ENCODE measurements at places on chromosomes 2 and 18.
A peak's percentile ranks its signal among the peaks of the same experiment; 100 is the strongest.

DNA sequence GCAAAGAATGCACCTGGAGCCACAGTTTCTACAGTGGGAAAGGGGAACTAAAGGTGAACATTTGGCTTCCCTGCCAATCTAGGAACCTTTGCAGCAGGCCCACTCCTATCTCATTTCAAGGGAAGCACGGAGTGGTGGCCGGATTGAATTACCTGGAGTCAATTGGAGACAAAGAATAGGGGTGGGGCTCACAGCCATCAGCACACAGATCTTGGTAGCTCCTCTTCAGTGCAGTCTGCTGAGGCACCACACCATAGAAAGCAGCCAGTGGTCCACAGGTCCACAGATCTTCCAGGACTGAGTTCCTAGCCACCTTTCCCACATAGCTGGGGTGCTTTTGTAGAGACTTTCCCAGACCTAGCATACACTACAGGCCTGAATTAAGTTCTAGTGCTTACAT is 43.5 kb upstream of the NXPH2 start:
- no peak for DNase-seq

- no peak for DNase-seq
These were observed 638 bp downstream of the ZNF521 start for GRCh38 chr18:25351280-25351775.

- peak; percentile 92 for DNase-seq
These were observed 1.3 kb upstream of the GPC1 start for GRCh38 chr2:240433973-240434727.

DNA sequence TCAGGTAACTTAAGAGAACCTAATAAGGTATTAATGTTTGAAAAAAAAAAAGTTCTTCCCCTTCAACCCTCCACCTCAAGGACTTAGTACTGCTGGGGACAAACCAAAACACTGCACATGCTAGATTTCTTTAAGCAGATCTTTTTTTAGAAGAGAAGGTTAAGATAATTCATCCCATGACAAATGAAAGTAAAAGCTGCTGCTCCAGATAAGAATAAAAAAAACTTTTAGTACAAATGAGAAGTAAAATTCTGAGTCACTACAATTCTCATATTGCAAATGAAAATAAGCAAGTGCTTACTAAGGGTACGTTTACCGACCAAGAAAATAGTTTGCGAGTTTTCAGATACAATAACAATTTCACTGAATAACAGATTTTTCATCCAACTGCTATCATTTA is 8.9 kb downstream of the STAM2 start:
- no peak for DNase-seq

DNA sequence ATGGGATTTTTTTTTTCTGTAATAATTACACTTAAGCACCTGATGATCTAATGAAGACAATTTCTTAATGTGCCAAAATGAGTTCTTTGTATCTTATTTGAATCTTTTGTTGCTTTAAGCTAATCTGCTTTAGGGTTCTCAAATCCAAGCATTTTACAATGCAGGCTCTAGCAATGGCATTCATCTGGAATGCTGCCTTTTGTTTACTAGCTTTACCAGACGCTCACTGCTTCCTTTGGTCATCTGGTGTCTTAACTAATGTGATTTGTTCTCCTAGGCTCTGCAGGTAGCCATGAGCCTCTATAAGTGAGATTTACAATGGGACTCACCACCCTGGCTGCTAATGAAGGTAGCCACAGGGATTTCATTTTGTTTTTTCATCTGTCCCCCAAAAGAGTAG is 100.3 kb downstream of the GREB1L start:
- no peak for DNase-seq

- no peak for DNase-seq
These were observed 161.5 kb downstream of the PHLPP1 start for GRCh38 chr18:62876828-62877227.

GRCh38 chr2:129118296-129118695 is 799.6 kb upstream of the HS6ST1 start:
- no peak for DNase-seq

DNA sequence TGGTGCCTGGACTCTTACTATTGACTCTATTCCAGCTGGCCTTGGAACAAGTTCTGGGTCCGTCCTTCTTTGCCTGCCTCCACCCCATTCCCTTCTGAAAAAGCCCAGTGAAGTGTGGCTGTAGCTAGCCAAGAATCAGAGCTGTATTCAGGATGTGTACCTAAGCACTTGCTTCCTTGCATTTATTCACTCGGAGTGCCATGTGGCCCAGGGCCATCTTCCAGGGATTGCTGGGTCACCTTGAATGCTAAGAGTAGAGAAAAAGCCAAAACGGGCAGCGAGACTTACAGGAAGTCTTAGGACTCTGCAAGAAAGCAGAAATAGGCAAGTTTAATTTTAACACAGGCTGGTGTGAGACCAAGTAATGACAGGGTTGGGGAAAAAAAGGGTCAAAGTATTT is 4.1 kb downstream of the ITGA6 start:
- DNase-seq: no peak

- DNase-seq: no peak
These were observed 241.9 kb downstream of the PTPRM start for GRCh38 chr18:7808992-7809391.

GRCh38 chr2:241569831-241570281 is 11.3 kb downstream of the BOK start:
- DNase-seq: no peak

DNA sequence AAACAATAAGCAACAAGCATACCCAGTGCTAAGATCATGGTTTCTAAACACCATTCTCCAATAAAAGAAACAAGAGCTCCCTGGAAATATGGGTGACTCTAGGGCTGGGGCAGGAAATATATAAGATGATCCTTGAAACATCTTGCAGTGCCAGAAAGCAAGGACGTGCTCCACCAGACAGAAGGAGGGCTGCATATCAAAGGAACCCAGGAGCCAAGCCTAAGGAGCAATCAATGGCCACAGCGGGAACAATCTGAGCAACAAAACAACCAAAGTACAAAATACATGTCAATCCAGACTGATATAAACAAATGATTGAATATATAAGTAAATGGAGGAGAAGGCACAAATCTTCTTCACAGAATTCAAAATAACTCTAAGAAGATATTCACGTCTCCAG is 10.1 kb downstream of the SPIRE1 start:
- DNase-seq: no peak

GRCh38 chr2:10165282-10165681 is 42.7 kb downstream of the RRM2 start:
- DNase-seq: no peak

GRCh38 chr2:149767516-149767974 is 180.0 kb upstream of the MMADHC start:
- DNase-seq: peak; percentile 54

DNA sequence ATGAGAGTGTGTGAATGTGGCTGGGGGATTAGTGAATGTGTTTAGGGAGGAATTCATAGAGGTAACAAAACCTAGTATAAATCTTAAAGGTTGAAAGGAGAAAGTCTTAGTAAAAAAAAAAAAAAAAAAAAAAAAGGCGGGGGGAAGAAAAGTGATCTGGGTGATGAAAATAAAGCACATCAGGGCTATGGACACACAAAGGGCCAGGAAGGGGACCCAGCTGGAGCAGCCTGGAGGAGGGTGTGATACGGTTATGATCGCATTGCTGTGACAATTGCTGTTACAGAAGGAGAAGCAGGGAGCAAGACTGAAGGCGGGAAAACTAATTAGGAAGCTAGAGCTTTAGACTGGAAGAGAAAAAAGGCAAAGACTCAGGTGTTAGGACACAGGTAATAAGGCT is 85.4 kb downstream of the DLGAP1 start:
- no peak for DNase-seq

DNA sequence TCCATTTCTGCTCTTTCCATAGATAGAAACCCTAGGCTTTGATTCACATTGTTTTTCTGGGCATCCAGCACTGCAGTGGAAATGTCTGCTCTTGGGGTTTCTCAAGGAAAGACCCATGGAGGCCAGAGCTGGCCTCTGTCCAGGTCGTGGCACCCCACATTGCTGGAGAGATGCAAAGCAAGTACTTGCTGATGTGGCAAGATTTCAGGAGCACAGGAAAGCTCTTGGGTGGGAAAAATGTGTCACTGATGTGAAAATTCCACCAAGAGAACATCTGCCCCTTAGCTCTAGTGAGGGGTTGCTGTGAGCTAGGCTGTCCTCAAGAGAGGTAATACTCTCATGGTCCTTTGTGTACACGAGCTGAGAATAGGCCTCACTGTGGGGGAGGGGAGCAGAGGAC is 156.1 kb upstream of the SIX3 start:
- no peak for DNase-seq

DNA sequence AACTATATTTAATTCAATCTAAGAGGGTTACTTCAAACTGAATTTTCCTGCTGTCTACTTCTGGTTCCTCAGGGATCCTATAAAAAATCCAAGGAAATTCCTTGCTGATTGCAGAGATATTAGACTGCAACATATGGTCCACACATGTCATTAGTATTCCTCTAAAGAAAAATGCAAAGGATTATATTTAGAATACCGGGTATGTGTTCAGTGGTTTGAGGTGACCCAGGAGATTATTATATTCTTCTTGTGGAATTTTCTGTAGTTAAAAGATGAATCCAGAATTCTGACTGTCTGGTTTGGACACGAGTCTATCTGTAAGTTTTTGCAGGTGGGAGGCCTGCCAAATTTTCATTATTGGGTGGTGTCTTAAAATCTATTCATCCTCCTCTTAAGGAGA is 18.2 kb downstream of the HOXD1 start:
- DNase-seq: peak; percentile 56

All from RPMI7951 (cell line).